Hematopoietic multipotent progenitor cell treated with erythropoietin and hydrocortisone succinate and interleukin-3 and kit ligand, for 4 days (in vitro differentiated cells): ENCODE measurements at places on chromosomes 6 and 20.

- DNase-seq: no peak
These were observed 12.8 kb downstream of the NPEPL1 start for GRCh38 chr20:58705208-58705926.

- no peak for DNase-seq
These were observed 83.7 kb upstream of the MPC1 start for GRCh38 chr6:166466178-166467122.

GRCh38 chr6:108673153-108673552 is 112.4 kb downstream of the FOXO3 start:
- no peak for DNase-seq

DNA sequence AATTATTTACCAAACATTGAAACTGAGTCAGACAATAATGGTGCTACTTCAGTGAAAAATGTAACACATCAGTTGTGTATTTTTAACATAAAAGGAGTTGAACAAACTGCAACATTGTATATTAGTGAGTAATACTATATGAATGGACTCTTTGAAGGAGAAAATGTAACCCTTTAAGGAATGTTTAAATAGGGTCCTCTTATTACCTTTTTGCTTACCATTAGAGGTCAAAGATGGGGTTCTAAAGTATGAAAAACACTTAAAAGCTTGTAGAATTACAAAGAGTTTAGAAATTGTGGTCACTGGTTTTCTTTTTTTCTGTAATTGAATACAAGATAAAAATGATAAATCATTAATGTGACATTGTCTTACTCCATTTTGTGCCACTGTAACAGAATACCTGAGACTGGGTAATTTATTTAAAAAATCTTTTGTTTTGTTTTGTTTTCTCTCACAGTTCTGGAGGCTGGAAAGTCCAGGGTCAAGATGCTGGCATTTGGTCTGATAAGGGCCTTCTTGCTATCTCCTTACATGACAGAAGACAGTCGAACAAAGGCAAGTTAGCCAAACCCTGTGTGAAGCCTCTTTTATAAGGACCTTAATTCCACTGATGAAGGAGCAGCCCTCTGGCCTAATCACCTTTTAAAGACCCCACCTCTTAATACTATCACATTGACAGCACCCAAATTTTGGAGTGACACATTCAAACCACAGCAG is 43.2 kb downstream of the SESN1 start:
- peak; percentile 46 for DNase-seq

GRCh38 chr6:128479991-128480390 is 40.4 kb downstream of the PTPRK start:
- no peak for DNase-seq

DNA sequence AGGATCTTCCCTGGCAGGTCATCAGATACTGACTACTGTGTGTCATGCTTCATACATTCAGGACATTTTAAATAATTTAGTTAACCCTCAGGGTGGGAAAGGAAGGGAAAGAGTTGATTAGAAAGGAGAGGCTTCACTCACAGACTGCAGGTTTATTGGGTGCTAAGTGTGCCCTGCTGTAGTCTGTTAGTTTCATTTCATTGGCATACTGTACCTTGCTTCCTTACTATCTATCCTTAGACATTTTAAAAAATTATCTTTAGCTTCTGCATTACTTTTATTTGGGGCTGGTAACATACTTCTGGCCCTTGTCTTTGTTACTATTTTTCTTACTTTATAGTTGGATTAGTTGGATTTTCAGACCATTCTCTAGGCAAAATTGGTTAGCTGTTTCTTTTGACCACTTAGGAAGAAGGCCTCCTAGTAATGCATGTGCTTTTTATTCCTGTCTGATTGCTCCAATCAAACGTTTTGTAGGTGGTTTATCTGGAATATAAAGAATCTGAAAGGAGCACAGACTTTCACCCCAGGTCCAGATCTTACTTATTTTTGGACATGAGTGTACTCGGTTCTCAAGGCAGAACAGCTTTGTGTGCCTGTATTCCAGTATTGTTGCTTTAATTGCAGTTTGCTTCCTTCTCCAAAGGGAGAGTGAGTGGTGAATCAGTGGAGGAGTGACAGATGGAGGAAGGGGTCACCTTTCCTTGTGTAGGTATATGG is 82.7 kb upstream of the PRDM1 start:
- no peak for DNase-seq

GRCh38 chr20:49542514-49542991 is 25.4 kb downstream of the PTGIS start:
- no peak for DNase-seq

GRCh38 chr20:46108435-46108841 is 9.7 kb upstream of the CD40 start:
- DNase-seq: no peak

- DNase-seq: peak; percentile 74
These were observed 30.1 kb upstream of the SLC16A10 start for GRCh38 chr6:111057074-111057752.

DNA sequence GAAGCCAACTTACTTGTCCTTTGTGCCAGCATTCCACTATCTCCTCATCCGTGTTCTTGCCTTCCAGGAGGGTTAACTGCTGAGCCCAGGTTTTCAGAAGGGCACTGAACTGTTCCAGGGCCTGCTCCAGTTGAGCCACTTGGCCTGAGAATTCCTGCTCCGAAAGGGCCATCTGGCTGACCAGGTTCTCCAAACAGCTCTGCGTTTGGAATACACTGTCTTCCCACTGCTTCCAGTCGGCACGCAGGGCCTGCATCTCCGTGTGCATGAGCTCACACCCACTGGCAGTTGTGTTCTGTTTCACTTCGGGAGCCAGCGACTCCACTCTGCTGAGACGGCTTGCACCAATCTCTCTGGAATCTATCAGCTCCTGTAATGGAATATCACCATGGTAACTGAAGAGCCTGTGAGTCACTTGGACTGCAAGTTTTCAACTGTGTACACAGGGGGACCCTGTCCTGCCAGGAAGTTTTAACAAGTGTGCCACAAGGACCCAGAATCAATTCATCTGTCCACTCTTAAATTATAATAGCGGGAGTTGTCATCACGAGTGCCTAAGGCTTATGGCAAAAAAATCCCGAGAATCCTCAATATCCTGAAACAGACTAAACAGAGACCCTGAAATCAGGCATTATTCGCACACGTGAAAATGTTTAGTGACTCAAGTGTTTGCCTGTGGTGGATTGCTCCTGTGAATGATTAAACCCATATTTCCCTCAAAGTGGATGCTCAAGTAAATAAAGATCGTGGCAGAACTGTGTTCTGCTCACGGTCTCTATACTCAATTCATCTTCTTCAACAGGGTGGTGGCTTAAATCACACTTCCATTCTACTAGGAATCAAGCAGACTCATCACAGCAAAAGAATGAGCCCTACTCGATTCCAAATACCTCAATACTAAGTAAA is 255.9 kb downstream of the SYNE1 start:
- DNase-seq: no peak

DNA sequence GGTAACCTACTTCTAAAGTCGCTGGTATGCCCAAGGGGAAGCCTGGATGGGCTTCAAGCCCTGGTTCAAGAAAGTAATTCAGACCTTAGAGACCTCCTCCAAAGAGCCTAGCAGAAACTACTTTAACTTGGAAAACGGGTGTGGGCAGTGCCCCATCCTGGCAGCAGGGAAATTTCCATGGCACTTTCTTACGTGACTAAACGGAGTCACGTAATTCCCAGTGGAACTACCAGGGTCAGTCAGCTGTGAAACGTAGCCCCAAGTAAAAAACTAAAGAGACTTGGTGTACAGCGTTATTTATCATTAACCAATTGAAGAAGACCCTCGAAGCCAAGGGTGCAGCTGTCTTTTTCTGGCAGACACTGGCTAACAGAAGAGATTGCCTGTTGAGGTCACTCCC is 114.0 kb downstream of the RCAN2 start:
- no peak for DNase-seq

- DNase-seq: no peak
These were observed 59.2 kb downstream of the PHACTR3 start for GRCh38 chr20:59663513-59664060.

DNA sequence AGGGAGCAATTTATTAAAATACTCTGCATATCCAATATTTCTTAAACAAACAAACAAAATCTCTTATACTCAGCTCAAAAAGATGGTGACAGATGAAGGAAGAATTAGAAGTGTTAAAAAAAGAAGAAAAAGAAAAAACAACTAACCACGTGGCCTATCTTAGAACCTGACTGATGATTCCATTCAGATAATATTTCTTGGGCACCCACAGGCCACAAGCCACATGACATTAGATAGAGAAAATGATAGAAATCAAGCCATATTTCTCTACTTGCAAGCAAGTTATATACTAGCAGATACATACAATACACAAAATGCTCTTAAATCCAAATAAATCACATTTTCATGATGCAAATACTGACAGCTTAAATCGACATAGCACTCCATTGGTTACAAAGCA is 14.5 kb upstream of the RAMACL start:
- peak; percentile 27 for DNase-seq

- no peak for DNase-seq
These were observed 90.0 kb downstream of the RPP40 start for GRCh38 chr6:4913705-4914419.

- no peak for DNase-seq
These were observed 104.8 kb upstream of the TRAF3IP2 start for GRCh38 chr6:111710439-111710838.

- DNase-seq: peak; percentile 95
These were observed 41.3 kb downstream of the PANK2 start for GRCh38 chr20:3930265-3931206.

DNA sequence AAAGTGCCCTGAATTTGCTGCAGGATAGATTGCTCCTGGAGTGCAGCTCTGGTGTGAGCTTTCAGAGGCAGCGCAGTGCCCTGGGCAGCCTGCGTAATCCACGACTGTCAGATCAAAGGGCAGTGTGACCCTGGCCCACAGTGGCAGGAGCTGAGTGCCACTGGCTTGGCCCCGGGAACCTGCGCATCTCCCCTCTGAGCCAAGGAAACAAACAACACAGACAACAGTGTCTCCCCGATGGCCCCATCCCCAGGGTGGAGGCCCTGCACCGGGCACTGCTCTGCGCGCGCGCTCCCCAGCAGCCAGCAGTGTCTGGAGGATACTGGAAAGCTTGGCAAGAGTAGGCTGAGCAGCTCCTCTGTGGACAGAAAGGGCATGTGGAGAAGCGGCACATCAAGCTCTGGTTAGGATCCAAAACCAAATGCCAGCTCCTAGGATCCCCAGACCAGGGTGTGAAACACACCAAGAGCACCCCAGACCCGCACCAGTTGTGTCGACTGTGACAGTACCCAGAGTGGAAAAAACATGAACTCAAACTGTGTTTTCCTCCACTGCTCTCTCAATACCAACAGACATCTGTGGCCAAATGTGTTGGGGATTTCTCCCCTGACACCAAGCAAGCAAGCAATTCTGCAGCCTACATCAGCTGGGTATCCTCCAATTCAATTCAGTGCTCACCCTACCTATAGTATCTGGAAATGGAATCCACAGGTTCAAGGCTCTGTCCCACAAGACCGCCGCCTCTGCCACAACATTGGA is 26.7 kb downstream of the RBCK1 start:
- no peak for DNase-seq

GRCh38 chr6:27584326-27584725 is 111.4 kb upstream of the ZNF184 start:
- no peak for DNase-seq

- DNase-seq: peak; percentile 49
These were observed 10.1 kb upstream of the SRC start for GRCh38 chr20:37335642-37336368.

DNA sequence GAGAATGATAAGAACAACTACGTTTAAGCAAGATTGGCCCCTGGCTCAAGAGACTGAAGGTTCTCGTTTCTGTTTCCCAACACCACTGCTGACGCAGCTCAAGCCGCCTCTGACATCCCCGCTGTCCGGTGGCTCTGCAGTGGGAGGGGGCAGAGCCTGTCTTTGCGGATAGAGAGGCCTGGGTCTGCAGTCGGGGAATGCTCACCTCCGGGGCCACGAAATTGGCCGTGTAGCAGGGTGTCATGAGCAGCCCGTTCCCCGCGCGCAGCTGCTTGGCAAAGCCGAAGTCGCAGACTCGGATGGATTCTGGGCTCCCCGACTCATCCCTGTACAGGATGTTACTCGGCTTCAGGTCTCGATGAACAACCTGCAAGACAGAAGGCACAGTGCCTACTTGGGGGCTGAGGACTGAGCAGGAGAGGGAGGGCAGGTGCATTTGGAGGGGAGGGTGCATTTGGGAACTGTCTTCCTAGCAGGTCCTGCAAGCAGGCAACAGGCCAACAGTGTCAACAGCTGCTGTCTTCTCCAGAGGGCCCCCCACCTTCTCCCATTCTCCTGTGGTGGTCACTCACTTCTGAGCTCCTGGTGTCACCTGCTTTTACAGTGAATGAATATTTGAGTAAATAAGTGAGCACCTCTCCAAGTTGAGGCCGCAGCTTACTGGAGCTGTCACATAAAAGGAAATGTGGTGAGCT is 40.5 kb upstream of the MPC1 start:
- no peak for DNase-seq

DNA sequence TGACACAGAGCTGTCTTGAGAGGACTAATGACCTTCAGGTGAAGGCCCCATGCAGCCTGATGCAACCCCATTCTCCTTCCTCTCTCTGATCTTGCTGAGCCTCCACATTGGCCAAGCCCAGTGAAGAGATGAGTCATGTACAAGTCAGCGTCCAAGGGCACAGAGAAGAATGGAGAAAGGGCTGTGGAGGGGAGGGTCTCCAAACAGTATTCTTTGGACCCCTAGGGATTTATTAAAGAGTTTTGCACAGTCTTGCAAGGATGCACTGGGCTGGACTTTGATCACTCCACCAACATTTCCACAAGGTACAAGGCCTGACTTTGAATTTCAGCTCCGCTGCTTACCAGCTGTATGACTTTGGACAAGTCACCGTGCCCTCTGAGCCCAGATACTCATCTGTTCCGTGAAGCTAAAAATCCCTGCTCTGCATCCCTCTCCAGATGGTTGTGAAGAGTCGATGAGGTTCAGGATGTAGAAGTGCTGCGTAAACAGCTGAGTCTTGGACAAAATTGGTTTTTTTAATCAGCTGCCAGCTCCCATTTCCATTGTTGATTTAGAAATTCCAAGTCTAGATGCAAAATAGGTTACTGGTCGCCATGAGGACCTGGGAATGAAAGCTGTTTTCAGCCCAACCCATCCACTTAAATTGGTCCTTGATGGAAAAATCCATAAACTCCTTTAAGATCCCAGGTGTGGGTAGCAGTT is 14.1 kb upstream of the KCNG1 start:
- DNase-seq: no peak

- no peak for DNase-seq
These were observed 163.3 kb downstream of the QRSL1 start for GRCh38 chr6:106792536-106793236.
